Dermis microvascular lymphatic vessel endothelial cell (primary cell): ENCODE measurements at places on chromosomes 7 and 10. TPM values are rescaled to one million over a fixed set of nuclear protein-coding genes. Genes with fewer than 3 reads are reported as not detected.

Gene HYAL4
- 0.39 and 1.0 TPM in 2 replicates for total RNA-seq

Gene PRXL2A
- 101 and 174 TPM in 2 replicates for total RNA-seq

Gene ALOX5
- total RNA-seq = not detected in 2 replicates

Gene EGFR
- total RNA-seq = 0.26 and 0.38 TPM in 2 replicates

Gene PTN
- total RNA-seq = not detected in 2 replicates

Gene GSAP
- 4.5 and 7.3 TPM in 2 replicates for total RNA-seq

Gene SLIT1
- total RNA-seq = under 0.01 TPM in 1 of 2 replicates, not detected in the other

Gene GALNT17
- total RNA-seq = not detected in 2 replicates

Gene MRPS24
- 54.7 and 70.9 TPM in 2 replicates for total RNA-seq

Gene CCDC172
- total RNA-seq = not detected in 2 replicates

Gene IFIT1B
- total RNA-seq = not detected in 2 replicates

Gene RP9
- total RNA-seq = 8.1 and 8.2 TPM in 2 replicates

Gene NRCAM
- total RNA-seq = 1.5 and 3.3 TPM in 2 replicates

Gene GPR85
- total RNA-seq = under 0.01 and 0.13 TPM in 2 replicates

Gene TMEM72
- total RNA-seq = not detected in 2 replicates

Gene KCNH2
- 0.13 TPM in 1 of 2 replicates, not detected in the other for total RNA-seq

Gene SYT15B
- 0.26 and 0.89 TPM in 2 replicates for total RNA-seq
